LNCaP clone FGC (cell line): ENCODE measurements at places on chromosomes 7 and 10.

GRCh38 chr7:140489026-140489359 lies 9.7 kb upstream of the MKRN1 start:
- no peak for DNase-seq

GRCh38 chr10:33534416-33534815 lies 199.9 kb upstream of the NRP1 start:
- DNase-seq: peak; percentile 68

GRCh38 chr7:2687881-2688318 lies at the start of gene AMZ1:
TSS of gene AMZ1 (plus strand) at chr7:2688202. CDS start at chr7:2700452, 12,250 bp downstream.
- DNase-seq: no peak

- DNase-seq: peak; percentile 7
These were observed 5.3 kb downstream of the NEUROG3 start for GRCh38 chr10:69567920-69568319.
